ENCODE measurements at places on chromosomes 5 and 9.

GRCh38 chr9:134298000-134298399 lies 28.3 kb upstream of the RXRA start:
- DNase-seq, result no peak

DNA sequence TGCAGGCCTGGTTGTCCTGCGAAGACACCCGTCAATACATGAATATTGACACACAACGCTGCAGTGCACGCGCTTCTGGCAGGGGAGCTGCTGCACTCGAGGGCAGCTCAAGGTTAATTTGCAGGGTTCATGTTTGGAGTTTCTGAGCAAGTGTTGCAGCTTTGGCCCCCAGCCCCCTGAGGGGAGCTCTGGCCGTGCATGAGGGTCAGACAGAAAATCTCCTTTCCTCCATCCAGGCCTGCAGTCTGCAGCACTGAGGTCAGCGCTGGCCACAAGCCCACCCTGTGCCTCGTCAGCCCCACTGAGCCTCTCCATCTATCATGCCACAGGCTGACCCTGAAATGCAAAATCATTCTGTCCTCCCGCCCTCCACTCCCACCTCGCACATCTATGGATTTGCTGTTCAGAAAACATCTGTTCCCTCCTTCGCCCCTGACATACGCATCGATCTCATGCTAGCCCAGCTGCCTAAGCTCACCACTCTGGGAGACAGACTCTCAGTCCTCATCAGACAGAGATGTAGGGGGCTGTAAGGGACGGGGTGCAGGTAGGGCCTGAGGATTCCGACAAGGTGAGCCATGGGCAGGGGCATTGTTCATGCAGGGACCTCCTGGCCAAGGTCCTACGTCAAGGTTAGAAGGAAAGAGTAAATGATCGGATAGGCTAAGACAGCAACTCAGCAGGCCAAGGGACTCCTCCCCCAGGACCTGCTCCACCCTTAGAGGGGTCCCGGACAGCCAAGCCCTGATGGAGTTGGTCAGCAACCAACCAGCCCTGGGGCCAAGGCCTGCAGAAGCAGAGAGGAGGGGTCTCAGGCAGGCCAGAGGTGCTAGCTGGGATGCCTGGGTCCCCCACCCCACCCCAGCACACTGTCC lies 125.1 kb downstream of the KCNIP1 start:
- DNase-seq, result no peak

DNA sequence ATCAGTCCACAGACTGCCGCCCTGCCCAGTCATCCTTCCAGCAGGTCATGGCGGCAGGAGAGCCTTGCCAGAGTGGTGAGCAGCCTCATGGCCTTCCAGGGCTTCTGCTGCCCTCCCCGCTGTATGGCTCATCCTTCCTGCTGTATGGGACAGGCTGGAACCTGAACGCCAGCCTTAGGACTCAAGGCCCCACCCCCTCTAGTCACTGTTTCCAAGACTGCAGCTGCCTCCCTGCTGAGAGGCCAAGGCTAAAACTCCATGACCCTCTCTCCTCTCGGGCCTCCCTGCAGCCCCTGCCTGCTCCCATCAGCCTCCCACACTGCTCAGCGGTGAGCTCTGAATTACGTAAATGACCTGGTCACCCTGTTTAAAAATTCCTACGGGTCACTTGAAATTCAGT lies 227.5 kb downstream of the AGTPBP1 start:
- peak; percentile 75 for DNase-seq

DNA sequence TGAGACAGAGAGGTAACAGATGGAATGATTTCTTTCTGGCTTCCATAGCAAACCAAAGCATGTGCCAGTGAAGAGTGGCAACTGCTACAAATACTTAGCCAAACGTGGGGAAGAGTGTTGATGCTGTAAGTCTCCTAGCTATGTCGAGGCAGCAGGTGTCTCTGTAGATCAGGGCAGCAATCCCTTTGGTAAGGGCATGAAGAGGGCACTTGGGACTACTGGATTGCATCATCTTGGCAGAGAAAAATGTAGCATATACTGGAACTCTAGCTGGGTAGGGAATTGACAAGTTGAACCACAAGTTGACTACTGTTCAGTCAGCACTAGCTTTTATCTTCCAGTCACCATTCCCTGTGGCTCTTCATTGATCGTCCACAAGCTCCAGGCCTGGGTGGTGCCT lies 75.8 kb downstream of the GHR start:
- DNase-seq, result no peak

DNA sequence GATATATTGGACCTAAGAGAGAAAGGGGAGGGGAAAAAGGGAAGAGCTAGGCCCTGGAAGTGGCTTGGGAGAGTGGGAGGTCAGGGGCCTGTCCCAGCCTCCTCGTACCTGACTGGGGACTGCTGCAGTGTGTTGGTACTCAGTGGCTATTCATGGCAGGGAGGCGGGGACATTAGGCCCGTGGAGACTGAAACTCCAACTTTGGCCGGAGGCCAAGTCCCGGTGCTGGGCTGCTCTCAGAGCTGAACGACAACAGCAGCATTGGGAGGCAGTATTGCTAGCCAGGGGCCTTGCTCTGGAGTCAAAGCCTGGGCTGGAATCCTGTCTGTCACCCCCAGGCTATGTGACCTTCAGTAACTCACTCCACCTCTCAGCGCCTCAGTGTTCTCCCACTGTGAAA lies 37.8 kb downstream of the NEURL1B start:
- DNase-seq, result no peak

DNA sequence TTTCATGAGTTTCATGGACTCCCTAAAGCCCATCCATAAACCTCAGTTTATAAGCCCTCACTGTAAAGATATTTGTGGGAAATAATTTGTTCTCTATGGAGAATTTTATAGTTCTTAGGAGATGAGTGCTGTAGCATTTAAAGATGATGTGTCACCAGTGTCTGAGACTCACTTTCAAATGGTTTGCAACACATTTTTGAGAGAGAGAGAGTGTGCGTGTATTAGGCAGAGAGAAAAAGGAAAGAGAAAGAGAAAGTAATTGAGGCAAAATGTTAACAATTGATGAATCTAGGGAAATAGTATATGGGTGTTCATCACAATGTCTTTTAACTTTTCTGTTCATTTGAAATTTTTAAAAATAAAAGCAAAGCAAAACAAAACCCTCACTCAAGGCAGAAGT lies 479.0 kb downstream of the ZSWIM6 start:
- no peak for DNase-seq

- no peak for DNase-seq
Observed at GRCh38 chr9:119810645-119811429, 441.6 kb upstream of the BRINP1 start.

GRCh38 chr5:20331826-20332225 lies 343.8 kb upstream of the CDH18 start:
- peak; percentile 21 for DNase-seq

- no peak for DNase-seq
Observed at GRCh38 chr5:74030821-74031220, 404.8 kb downstream of the ARHGEF28 start.

DNA sequence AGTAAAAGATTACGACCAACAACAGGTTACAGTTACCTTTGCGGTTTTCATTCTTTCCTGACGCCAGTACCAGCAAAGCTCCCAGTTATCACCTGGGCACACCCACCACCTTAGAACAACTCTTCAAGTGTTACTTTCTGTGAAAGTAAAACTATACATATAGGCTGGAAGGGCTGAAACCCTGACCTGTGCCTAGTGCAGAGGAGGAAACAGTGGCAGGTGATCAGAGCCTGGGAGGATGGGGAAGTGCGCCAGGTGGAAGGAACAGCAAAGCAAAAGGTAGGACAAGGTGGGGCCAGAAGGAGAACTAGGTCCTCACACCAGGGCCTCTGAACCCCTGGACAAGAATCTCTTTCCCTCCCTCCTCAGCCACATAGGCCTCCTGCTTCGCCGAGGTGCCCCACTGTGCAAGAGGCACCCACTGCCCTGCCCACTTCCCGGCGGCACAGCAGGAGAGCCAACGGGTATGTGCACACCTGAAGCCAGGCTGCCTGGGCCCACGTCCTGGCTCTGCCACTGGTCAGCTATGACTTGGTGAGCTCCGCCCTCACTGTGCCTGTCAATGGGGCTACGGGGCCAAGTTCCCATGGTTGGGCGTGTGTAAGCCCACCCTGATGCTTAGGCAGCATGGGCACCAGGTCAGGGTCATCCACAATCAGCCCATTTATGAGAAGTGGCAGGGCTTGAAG lies 26.9 kb downstream of the BICD2 start:
- DNase-seq, result no peak
